ENCODE measurements at places on chromosomes 5 and 9. TPM values are rescaled to one million over a fixed set of nuclear protein-coding genes. Genes with fewer than 3 reads are reported as not detected.

KLF9 gene
- 0.77 TPM for total RNA-seq

POLE3 gene
- 57.2 TPM for total RNA-seq

KIF12 gene
- 54.6 TPM for total RNA-seq

ERCC6L2 gene
- 46.1 TPM for total RNA-seq

AFAP1L1 gene
- total RNA-seq, result 0.45 TPM

PCDH12 gene
- total RNA-seq, result not detected

NDUFA8 gene
- total RNA-seq, result 63.5 TPM

MRRF gene
- 61.7 TPM for total RNA-seq

GARIN3 gene
- total RNA-seq, result not detected

DNA sequence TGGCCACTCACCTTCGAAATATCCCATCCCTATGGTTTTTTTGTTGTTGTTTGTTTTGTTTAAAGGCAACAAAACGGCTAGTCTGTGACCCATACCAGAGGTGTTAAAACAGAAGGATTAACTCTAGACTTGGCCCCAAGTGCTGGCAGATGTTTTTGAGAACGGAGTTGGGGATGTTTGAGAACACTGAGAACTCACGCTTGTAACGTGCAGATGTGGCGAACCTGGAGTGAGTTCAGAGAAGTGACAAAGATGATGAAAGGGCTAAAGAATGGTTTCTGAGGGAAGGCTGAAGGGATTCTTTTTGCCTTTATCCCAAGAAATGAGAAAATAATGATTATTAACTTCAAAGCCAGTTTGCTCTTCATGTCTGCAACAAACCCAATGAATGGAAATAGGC lies 286.5 kb downstream of the ZNF608 start:
- DNase-seq, result no peak

DNA sequence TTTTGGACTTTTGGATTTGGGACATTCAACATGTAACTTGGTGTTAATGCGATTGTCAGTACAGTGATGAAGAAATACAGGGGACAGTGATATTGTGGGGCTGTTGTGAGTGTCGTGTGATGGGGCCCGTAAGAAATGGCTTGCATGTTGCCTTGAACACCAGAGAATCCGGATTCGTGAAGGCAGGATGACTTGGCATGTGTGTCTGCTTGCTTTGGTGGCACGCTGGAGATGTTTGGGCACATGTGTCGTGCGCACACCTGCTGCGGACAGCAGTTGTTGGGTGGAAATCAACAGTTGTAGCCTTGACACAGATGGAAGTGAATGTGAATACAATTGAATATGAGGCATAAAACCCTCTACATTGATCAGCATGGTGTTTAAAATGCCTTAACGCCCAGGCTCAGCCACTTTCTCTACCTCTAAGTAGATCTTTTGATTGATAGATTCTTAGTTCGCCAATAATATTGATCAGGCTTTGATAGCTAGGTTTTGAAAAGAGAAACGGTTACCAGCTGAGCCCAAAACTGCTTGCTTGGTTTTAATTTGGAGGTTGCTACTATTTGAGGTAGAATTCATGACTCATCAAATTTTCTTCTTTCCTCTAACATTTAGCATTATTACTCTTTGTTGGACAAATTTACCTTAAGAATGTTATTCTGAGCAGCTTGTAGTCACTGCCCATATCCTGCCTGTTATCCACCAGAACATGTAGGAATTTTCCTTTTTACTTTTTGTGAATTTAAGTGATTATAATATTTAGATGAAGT lies 94.4 kb downstream of the TRIO start:
- DNase-seq, result no peak

DNA sequence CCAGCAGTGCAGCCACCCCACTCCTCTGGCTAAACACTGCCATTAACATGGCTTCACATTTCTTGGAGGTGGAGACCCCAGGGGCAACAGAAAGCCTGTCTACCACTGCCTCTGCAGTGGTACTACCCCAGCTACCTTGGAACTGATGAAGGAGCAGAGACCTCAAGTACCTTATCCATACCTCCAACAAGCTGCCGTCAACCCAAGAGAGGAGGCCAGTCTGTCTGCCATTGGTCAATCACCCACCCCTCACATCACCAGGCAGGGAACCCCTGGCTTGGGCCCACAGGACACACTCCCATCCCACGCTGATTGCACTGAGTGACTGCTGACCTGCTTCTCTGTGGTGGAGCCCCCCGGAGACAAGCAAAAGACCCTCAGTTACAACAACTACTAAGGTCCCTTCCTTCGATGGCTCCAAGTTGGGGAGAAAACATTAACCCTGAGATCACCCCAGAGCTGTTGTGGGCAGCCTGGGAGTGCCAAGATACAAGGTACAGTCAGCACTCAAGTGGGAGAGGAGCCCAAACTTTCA lies 5.6 kb downstream of the IFNA14 start:
- no peak for DNase-seq

GRCh38 chr5:37319037-37319782 lies 51.7 kb downstream of the NUP155 start:
- DNase-seq, result no peak

DNA sequence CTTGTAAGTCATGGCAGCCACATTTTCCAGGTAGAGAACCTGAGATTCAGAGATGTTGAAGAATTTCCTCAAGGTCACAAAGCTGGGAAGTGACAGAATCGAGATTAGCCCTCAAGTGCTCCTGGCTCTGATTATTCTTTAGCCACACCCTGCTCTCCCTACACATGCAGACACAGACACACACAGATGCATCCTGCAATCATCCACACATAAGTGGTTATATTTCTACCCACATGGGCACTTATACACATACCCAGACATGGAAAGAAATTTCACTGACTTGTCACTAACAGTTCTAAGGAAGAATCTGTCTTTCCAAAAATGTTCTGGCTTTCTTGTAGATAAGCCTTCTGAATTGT lies 32.2 kb upstream of the GALNT10 start:
- no peak for DNase-seq

DNA sequence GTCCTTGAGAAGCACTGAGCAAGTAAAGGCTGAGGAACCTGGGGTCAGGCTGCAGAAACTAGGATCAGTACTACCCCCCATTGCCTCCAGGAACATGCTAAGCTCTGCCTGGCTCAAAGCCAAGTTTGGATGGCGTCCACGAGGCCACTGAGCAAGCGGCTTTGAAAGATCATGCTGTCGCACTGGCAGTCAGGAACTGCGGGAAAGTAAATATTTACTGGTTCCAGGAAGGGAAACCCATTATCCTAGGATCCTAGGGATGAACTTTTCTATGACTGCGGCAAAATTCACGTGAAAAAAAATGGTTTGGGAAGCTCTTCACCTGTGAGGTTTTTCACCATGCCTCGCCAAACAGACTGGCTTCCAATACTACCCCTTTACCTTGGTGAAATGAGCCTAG lies 75.3 kb upstream of the PJA2 start:
- no peak for DNase-seq

GRCh38 chr5:66616520-66617225 lies 20.5 kb downstream of the MAST4 start:
- DNase-seq, result no peak

GRCh38 chr5:19910136-19910535 lies 77.9 kb downstream of the CDH18 start:
- DNase-seq, result no peak

DNA sequence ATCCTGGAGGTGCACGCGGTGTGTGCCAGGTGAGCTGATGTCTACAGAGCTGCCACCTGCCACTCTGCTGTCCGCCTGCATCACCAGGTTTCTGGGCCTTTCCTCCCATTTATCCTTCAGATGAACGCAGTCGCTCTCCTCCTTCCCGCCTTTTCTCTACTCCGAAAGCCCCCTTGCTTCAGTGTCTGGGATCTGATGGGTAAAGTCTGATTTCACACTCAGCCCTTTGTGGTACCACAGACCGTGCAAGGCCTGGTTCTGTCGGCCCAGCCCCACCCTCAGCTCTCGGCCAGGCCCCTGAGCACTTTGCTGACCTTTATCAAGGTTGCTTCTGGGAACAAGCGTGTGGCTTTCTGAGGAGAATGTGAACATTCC lies 32.5 kb downstream of the GLT6D1 start:
- DNase-seq, result no peak

DNA sequence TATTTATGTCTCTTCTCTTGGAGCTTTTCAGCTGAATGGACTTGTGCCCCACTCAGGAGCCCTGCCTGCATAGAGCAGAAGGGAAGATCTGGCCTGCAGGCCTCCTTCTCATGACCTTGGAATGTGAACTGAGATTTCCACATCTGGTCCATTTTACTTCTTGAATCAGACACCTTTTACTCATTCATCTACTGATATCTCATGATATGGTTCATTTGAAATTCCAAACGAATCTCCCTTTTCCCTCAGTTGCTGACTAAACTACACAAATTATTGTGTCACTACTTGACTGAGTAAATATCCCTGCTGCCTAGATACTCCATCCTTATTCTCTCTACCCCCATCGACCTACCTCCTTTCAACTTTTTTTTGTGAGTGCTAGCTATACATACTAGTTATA lies 138.7 kb downstream of the PLCXD3 start:
- DNase-seq, result no peak

GRCh38 chr5:1779782-1780613 lies 19.6 kb downstream of the MRPL36 start:
- DNase-seq, result no peak

DNA sequence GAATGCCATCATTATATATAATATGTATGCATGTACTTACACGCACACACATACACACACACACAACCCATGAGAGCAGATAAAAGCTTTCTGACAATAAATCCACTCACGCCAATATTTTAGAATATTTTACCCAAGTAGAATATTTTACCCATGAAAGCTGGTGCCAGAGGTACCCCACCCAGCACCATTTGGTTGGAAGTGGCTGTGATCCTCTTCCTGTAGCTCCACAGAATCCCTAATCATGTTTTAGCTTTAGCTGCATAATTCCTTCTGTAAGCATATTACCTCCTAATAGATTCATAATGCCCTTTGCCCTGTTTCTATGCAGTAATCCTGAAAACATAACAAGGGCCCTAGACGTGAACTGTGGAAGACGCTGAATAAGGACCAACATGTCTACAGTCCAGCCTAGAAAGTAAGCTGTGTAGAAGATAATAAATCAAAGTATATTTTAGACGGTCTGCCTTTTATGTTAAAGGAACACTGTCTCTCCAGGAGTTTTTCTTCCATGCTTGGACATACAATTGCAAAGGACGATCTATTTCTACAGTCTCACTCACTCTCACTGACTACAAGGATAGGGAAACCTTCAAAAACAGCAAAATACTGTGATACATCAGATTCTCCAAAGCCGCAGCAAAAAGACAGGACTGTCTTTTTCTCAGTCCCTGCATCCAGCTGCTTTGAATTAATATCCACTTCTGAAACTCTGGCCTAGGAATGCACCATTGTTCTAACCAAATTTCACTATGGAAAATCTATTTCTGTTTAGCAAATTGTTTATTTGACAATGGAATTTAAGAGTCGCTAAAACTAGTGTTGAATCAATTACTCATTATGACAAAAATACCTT lies 98.2 kb downstream of the USP20 start:
- DNase-seq, result no peak

- DNase-seq, result peak; percentile 69
These were observed at the start of gene GLRX for GRCh38 chr5:95822542-95823181. TSS of gene GLRX (minus strand) at chr5:95822726. CDS start at chr5:95822662, 64 bp downstream.

DNA sequence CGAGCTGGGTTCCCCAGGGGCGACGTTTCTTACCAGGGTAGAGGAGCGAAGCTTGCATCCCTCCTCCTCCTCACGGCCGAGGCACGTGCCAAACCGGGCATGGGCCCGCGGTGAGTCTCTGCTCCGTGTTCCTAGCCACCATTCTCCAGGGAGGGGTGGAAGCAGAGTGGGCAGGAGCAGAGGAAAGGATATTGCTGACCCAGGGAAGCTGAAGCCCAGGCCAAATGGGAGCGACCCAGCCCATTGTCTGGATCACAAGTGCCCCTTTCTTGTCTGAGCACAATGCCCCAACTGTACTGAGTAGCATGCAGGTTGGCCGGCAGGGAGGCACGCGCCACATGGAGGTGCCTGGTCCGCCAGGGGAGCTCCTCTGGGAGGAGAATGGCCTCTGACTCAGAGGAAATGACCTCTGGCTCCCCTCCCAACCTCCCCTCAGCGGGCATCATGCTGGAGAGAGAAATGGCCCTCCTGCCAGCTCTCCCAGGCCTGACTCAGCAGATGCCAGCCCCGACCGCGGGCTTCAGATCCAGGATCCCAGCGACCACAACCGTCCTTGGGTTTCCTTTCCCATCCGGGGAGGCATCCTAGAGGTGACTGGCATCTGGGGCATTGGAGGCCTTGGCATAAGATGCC lies 1.1 kb downstream of the PRR7 start:
- DNase-seq, result no peak

- no peak for DNase-seq
These were observed 8.1 kb upstream of the OMD start for GRCh38 chr9:92432350-92432749.

- no peak for DNase-seq
These were observed 128.4 kb downstream of the ZSWIM6 start for GRCh38 chr5:61460471-61460870.

GRCh38 chr5:139014726-139015125 lies 139.6 kb upstream of the LRRTM2 start:
- DNase-seq, result no peak

GRCh38 chr9:95574866-95575553 lies 58.2 kb upstream of the PTCH1 start:
- DNase-seq, result no peak

DNA sequence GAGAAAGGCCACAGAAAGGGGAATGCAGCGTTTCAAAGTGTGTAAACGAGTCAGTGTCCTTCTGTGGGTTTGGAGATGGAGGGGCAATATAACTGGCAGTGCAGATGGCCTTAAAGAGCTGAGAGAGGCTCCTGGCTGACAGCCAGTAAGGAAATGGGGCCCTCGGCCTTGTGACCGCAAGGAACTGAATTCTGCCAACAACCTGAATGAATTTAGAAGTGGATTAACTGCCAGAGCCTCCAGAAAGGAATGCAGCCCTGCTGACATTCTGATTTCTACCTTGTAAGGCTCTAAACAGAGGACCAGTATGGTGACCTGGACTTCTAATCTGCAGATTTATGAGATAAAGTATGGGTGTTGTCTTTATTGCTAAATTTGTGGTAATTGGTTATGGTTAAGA lies 17.5 kb upstream of the NREP start:
- no peak for DNase-seq

DNA sequence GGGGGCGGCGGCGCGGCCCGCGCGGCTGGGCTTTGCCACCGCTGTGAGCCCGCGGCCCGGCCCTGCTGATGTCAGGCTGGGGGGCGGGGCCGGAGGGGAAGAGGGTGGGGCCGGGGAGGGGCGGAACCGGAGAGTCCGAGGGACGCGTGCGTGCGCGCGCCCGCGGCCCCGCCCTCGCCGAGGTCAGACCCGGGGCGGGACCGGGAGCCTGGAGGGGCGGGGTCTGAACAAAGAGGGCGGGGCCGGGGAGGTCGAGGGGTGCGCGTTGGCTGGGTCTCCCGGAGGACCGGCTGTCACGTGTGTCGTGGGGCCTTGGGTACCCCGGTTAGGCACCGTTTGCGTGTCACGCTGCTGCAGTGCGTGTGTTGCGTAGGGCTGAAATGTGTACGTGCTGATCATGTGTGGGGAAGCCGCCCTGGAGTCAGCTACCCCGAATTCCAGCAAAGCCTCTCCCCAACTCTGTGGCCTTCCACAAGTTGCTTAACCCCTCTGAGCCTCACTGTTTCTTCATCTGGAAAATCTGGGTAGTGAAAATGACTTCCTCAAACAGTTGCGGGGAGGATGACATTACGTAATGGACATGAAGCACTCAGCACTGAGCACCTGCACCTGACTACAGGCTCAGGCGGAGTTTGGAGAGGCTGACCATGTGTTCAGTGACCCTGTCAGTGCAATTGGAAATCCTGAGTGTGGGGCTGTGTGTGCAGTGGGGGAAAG lies at the start of gene RALGDS:
Gene RALGDS (minus strand): TSS at position 43 of the 717 bp plus-strand sequence. CDS start 86 bp downstream, outside the sequence.
- peak; percentile 91 for DNase-seq

All from Caco-2 (cell line).